ENCODE measurements at places on chromosomes 12 and 14.
A peak's percentile ranks its signal among the peaks of the same experiment; 100 is the strongest.

DNA sequence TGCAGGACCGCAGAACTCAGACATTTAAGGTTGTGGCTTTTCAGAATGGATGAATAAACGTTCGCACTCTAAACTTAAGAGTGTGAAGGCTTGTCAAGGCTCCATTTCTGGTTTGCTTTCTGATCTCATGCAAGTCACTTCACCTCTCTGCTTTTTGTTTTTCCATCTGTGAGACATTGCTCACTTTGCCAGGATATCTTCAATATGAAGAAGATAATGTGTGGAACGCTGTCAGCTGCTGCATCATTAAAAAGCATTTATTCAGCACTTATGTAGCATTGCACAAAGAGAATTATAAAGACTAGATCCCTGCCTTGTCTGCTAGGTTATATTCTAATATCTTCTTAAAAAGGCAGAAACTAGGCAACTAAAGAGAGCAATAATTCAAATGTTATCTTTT lies 172.2 kb downstream of the CACNA1C start:
- DNase-seq: no peak

GRCh38 chr14:64387232-64387781 lies 846 bp upstream of the MTHFD1 start:
- peak; percentile 25 for DNase-seq

DNA sequence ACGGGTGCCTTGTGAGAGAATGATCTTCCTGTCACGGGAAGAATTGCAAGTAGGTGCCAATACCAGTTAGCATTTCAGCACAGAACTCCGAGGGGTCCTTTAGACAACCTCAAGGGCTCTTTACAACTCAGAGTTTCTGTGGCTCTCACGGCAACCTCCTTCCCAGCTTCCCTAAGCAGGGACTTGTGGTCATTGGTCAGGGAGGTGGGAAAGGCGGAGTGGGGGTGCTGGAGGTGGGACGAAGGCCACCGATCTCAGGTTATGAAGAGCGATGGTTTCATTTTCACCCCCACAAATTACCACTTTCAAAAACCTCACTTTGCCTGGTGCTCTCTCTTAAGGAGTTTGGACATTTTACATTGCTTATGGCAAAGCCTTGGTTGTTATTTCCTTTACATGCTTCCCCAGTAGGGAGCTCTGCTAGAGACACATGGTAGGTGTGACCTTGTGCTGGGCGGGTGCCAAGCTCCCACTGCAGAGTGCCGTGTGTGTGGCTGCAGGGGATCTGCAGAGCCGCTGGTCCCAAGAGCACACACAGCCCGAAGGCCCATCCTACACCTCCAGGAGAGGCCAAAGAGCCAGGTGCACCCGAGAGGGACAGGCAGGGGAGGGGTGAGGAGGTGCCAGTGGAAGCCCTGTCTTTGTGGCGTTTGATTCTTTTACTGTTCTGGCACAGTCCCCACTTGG lies 21.4 kb downstream of the BCL2L14 start:
- DNase-seq: no peak

GRCh38 chr12:86117711-86118110 lies 138.5 kb downstream of the MGAT4C start:
- no peak for DNase-seq

DNA sequence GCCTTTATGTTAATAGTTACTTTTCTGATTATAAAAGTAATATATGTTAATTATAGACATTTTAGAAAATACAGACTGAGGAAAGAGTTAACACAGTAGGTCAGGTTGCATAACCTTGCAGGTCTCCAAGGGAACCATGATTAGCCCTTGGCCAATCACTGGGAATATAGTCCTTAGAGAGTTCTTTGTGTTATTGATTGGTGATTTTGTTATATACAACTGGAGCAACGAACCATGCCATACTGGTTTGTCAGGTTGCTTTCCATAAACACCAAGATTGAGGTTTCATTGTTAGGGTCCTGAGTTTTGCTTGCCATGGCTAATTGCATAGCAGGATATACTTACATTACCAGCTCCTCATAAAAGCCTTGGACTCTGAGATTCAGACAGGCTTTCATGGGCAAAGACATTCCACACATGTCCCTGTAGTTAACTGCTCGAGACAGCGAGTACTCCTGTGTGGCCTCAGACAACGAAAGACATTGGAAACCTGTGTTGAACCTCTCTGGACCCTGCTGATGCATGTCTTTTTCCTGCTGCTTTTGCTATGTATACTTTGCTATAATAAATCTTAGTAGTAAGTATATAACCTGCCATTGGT lies 33.7 kb downstream of the MAPK1IP1L start:
- DNase-seq: no peak

All from activated naive CD4-positive, alpha-beta T cell treated with anti-CD3 and anti-CD28 coated beads for 36 hours (primary cell).